CD4-positive, alpha-beta T cell (primary cell): ENCODE measurements at places on chromosomes 13 and 19.

DNA sequence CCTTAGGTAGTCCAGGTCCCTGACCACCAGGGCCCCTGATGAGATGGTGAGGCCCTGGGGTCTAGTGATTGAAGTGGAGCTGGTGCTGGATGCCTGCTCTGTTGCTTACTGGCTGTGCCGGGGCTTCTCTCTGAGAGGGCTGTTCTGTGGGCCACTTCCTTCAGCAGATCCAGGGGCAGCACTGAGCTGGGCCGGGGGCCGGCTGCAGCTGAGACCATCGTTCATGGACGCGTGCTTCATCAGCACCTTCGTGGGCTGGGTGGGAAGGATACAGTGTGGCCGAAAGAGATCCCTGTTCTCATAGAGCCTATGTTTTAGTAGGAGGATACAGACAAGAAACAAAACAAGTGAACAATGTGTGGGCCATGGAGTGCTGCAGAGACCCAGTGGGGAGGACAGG, 33.2 kb upstream of the TEX29 start:
- no peak for DNase-seq

GRCh38 chr19:18171605-18172327, 1.8 kb upstream of the IFI30 start:
- DNase-seq: no peak

- DNase-seq: peak; percentile 68
Observed at GRCh38 chr13:19586904-19587634, 25.7 kb upstream of the TPTE2 start.

DNA sequence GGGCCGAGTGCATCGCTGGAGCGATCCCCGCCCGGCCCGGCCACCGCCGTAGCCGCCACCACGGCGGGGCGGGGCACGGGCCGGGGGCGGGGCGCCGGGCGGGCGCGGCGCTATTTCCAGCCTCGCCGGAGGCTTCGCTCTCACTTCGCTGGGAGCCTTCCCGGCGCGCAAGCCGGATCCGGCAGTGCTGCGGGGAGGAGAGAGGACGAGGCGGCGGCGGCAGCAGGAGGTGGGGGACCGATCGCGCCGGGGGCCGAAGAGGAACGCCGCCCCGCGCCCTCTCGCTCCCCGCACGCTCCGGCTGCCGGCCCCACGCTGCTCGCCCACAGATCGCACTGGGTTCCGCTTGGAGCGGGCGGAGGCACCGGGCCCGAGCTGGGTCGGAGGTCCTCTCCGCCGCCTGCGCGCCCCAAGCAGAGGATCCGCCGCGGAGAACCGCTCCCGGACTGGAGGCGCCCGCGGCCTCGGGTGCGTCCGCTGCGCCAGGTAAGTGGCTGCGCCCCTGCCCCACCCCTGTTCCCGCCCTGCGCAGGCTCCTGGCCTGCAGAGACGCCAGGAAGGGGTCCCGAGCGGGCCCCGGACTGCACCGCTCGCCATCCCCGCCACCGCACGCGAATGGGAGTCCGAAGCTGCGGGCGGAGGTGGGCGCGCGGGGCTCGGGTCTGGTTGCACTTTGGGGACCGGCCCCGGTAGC, at the start of gene CHST8:
CHST8 (plus strand) TSS at position 143 of the 694 bp plus-strand sequence. CDS start 67,309 bp downstream, outside the sequence.
- DNase-seq: no peak

DNA sequence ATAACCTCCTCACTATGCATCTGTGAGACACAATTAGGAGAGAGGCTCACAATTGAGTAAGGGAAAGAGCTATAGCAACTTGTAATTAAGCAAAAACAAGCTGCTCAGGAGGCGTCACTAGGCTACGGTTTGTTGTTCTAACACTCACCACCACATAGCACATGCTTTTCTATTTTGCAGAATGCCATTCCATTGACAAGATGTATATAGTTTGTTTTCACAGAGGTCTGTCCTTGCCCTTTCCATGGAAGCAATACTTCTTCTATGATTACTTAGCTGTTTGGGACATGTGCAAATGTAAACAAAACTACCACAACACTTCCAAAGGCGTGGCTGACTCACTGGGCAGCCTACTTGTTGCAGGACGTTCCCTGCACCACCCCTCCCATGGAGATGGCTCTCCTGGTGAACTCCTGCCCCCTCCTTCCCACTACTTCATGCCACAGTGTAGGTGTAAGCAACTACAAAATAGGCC, 33.9 kb upstream of the FAM216B start:
- DNase-seq: no peak

DNA sequence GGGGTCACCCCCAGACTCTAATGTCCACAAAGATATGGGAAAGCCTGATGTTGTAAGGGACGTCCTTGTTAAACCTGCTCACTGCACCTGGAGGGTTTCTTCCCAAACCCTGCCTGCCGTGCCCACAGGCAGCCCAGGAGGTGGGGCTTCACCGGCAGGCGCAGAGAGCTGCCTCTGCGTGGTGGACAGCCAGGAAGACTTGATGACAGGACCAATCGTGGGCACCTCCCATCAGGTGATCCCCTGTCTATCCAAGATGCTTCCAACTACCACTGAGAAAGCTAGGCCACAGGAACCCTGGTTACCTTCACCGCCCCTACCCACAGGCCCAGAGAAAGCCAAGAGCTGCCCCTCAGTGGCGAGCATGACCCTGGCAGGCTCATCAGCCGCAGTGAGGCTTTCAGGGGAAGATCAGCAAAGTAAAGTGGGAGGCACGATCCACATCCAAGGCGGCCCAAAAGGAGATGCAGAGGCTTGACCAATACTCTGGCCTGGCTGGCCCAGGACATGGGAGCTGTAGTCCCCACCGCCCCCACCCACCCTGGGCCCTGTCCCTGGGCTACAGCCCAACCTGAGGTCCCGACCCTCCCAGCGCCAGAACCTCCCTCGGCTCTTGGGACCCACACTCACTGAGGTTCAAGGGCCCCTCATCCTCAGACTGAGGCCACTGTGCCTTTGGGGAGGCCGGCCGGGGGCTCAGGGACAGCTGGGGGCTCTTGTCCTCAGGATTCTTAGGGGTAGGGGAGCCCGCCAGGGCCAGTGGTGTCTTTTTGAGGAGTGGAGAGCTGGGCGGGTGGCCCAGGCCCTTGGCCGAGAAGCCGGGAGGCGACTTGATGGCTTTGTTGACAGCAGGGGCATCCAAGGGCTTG, 10.4 kb upstream of the AKAP8L start:
- DNase-seq: no peak

DNA sequence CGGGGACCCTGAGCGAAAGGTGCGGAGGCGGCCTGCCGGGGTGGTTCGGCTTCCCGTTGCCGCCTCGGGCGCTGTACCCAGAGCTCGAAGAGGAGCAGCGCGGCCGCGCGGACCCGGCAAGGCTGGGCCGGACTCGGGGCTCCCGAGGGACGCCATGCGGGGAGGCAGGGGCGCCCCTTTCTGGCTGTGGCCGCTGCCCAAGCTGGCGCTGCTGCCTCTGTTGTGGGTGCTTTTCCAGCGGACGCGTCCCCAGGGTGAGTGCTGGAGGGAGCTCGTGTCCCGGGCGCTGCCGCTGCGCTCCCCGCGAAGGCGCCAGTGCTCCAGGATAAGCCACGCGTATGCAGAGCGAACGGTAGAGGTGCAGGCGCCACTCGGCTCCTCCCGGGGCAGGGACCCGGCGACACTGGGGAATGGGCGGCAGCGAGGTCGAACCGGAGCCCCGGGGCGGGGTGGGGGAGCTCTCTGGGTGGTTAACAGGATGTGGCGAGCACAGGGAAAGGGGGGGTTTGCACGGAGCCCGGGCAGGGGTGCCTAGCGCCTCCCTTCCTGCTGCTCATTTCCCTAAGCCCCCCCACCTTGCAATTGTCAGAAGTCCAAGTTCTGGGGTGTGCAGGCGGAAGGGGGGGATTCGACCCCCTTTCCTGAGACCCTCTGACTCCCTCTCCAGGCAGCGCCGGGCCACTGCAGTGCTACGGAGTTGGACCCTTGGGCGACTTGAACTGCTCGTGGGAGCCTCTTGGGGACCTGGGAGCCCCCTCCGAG, at the start of gene IL27RA:
IL27RA (plus strand) TSS at position 44 of the 762 bp plus-strand sequence; CDS start at position 155, 111 bp downstream.
- peak; percentile 85 for DNase-seq

DNA sequence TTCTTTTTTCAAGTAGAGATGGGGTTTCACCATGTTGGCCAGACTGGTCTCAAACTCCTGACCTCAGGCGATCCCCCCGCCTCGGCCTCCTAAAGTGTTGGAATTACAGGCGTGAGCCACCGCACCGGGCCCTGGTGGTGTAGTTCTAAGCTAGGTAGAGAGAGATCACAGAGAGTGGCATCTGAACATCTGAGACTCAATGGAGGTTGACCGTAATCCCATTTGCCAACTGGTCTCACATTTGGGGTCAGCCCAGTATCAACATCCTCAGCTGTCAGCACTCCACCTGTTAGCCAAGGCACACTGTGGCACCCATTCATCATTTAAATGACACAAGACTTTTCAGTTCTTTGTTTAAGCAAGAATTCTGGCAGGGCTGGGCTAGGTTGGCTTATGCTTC, 8.1 kb downstream of the SELENOW start:
- no peak for DNase-seq

DNA sequence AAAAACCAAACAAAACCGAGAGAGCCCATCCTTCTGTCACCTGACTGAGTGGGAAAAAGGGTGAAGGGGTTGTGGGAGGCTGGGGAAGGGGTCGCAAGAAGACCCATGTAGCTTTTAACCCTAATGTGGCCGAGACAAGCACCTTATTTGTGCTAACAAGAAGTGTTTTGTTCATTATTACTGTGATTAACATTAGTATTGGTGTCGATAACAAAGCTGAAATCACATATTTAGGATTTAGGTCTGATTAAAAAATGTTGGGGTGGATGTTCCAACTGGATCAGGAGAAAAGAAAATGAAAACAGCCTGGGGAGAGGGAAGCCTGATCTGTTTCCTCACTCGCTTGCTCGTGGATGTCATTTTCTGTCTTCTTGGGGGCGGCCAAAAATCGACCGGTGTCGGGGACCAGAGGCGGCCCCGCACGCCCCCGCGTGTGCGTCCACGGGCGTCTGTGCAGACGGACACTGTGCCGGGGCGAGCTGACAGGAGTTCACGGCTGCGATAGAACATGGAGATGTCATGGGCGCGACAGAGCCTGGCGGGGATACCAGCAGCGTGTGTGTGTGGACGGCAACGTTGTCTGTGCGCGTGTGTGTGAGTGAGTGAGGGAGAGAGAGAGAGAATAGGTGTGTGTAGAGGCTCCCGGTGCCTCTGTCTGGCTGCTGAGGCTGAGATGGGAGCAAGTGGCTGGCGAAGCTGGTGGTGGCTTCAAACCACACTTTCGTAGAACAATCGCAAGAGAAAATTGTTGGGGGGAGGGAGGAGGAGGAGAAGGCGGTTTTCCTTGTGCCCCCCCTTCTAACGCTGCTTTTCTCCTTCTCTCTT, 29.1 kb downstream of the NFIX start:
- no peak for DNase-seq

- DNase-seq: peak; percentile 65
Observed at GRCh38 chr13:41458187-41458760, 924 bp downstream of the RGCC start.

- DNase-seq: no peak
Observed at GRCh38 chr13:110464556-110465333, 96.8 kb downstream of the RAB20 start.

GRCh38 chr13:98348466-98349200, 171.6 kb upstream of the RNF113B start:
- DNase-seq: no peak

GRCh38 chr13:23069566-23069965, 111.2 kb upstream of the SGCG start:
- no peak for DNase-seq

GRCh38 chr19:53007606-53008005, 6.1 kb upstream of the ERVV-1 start:
- DNase-seq: no peak
